HuH-7.5 (cell line): ENCODE measurements at places on chromosomes 6 and 20.

DNA sequence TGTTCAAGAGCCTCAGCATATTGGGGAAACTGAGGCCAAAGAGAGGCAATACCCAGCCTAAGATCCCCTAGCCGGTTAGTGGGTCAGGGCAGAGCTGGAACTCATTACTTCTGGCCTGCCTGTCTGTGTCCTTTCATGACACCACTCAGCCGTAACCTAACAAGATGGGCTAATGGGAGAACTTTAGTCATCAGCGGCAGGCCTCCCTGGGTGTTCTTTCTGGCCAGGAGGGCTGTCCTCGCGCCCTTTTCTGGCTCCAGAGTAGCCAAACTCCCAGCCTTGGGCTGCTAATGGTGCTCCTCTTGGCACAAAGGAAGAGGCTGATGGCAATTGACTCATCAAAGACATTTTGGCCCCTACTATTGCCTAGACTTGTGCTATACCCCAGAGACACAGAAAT lies 76.6 kb downstream of the NCR2 start:
- DNase-seq, result no peak

DNA sequence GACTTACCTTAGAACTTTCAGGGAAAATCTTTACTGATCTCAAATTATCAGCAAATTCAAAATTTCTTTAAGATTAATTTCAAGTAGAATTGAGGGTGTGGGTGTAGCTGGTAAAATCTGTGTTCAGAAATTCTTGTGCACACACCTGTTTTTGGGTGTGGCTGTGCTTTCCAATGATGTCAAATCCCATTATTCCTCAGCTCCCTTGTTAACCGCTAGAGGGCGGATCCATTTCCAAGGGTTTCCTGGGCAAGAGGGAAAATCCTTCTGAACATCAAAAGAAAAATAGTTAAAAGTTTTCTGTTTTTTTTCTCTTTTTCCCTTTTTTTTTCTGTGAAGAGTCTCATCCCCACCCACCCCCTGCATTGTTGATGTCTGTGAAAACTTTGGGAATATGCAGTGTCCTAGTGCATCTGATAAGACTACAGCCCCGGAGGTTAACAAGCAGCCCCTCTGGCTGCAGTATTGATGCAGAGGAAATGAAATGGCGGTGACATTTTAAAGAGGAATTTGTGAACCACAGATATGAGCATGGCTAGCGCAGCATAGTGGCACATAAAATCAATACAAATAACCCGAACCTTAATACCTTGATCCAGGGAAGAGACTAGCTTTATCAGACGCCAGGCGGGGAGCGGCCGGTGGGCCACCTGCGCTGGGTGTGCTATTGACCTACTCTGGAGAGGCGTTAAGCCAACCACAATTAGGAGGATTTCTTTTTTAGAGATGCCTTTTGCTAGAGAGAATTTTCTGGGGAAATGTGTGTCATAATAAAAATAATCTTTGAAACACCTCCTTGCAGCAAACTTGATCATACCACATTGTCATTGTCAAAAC lies 130.9 kb downstream of the FOXA2 start:
- DNase-seq, result peak; percentile 42

DNA sequence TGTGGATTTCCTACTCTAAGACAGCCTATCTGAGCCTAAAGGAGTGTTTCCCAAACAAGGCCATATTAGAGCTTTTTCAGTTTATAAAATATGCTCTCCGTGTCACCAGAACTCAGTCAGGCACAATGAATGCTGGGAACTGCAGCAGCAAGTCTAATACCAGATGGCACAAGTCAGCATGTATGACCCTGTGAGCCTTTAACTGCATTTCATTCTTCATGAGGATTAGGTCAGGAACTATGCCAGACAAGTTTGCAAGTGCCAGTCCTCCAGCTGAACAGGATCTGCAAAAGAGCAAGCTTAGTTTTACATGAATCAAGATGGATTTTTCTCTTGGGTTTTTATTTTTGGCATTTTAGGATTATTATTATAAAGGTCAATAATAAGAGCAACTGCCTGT lies 66.7 kb upstream of the SAMD5 start:
- no peak for DNase-seq

DNA sequence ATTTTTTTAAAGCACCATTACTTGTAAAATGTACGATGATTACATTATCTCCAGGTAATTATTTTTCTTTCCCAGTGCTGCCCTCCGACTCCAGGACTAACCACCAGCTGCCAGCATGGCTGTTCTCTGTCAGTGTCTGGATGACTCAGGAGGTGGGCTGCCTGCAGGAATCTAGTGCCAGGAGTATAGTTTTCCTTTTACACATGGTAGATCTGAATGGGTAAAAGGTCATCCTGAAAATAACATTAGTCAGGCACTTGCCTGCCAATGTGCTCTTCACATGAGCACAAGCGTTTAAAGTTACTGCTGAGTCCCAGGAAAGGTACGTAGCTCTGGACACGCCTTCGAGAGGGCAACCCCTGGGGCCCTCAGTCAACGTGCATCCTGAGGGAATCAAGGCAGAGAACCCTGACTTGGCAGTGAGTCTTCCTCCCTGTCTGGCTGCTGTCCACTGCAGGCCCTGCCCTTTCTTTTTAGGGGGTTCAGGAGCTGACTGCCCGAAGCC lies 2.4 kb downstream of the DYNLT1 start:
- no peak for DNase-seq

GRCh38 chr6:39439342-39440038 lies 117.0 kb upstream of the KCNK16 start:
- DNase-seq, result no peak

GRCh38 chr20:19710336-19711120 lies 47.5 kb upstream of the RIN2 start:
- DNase-seq, result no peak

- DNase-seq, result no peak
Observed at GRCh38 chr20:43761386-43762340, 34.9 kb upstream of the GTSF1L start.

- no peak for DNase-seq
Observed at GRCh38 chr6:1747531-1747930, 137.8 kb downstream of the FOXC1 start.

GRCh38 chr6:163486821-163487220 lies 72.3 kb downstream of the QKI start:
- no peak for DNase-seq

GRCh38 chr6:41571021-41571780 lies 25.0 kb downstream of the FOXP4 start:
- DNase-seq, result no peak

DNA sequence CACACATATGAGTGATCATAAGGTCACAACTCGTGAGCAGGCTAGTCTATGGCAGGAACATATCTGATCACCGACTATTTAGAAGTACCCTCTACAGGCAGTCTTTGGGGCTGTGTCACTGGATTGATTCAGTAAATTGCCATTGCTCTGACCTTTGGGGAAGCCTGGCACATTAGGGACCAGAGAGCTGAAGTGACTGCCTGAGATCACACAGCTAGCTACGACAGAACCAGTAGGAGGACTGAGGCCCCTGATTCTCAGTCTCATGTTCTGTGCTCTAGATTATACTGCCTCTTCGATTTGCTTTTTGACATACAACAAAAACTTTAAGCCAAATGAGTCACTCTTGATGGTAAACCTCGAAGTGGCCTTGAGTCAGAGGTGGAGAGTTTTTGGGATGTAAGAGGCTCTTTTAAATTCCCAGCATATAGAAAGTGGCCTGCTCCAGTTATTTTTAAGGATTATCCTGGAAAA lies 247.5 kb upstream of the SUPT3H start:
- DNase-seq, result no peak

DNA sequence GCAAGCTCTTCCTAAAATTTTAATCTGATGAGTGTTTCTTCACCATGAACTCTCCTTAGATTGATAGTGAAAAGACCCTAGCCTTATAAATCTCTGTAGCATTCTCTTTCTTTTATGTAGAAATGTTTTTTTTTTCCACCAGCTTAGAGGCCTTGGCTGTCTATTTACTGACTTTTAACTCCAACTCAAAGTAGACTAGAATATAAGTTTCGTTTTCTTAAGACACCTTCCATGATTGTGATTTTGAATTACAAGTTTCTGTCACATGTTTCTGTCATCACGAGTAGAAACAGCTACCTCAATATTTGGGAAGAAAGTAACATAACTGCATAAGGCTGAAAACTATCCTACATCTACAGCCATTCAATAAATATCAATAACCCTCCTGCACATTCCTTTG lies 17.8 kb downstream of the ADGRF4 start:
- no peak for DNase-seq

- DNase-seq, result no peak
Observed at GRCh38 chr20:40056171-40056570, 632.9 kb downstream of the MAFB start.

DNA sequence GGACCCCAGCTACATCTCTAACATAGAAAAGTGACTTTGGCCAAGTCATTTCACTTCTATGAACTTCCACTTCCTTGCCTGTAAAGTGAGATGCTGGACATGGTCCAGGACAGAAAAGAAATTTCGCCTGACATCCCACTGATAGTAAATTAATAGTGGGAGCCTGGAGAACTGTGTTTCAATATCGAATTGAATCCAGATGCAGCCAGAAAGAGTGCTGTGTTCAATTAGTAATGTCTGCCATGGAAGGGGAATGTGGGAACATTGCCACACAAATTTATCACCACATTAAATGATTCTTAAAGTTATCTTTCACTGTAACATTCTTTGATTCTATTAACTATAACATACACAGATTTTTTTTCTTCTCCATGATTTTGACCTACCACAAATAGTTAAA lies 255.0 kb downstream of the HACE1 start:
- DNase-seq, result no peak

GRCh38 chr6:1792989-1793388 lies 183.3 kb downstream of the FOXC1 start:
- DNase-seq, result peak; percentile 35

DNA sequence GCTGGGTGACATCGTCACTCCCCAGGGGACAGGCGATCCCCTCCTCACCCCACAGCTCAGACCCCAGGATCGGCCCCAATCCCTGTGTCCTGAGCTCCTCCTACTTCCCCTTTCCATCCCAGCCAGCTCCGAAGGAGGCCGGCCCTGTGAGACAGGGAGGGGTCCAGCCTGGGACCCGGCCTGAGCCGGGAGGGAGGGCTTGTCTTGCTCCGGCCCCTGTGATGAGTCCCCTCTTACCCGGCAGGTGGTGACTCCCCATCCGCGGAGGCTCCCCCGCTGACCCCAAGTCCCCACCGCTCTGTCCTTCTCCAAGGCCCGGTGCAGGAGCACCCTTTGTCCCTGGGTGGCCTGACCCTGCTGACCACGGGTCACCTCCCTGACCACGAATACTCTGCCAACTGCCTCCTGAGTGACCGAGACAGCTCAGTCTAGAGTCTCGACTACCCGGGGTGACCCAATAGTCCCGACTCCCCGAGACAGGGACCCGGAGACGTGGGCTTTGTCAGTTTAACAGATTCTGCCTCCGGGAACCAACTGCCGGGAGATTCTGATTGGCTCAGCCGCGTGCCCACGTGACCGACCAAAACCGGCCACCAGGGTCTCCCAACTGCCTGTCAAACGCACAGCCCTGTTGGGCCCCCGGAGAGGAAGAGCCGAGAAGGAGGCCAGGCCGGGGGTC lies 187.4 kb upstream of the PROKR2 start:
- DNase-seq, result peak; percentile 78

- DNase-seq, result no peak
Observed at GRCh38 chr6:113562248-113562647, 294.9 kb upstream of the MARCKS start.

GRCh38 chr20:35467339-35468224 lies 12.2 kb downstream of the CEP250 start:
- peak; percentile 62 for DNase-seq

- DNase-seq, result no peak
Observed at GRCh38 chr20:18683839-18684238, 96.0 kb downstream of the DTD1 start.

- no peak for DNase-seq
Observed at GRCh38 chr20:2403291-2404052, 22.8 kb downstream of the TGM6 start.

DNA sequence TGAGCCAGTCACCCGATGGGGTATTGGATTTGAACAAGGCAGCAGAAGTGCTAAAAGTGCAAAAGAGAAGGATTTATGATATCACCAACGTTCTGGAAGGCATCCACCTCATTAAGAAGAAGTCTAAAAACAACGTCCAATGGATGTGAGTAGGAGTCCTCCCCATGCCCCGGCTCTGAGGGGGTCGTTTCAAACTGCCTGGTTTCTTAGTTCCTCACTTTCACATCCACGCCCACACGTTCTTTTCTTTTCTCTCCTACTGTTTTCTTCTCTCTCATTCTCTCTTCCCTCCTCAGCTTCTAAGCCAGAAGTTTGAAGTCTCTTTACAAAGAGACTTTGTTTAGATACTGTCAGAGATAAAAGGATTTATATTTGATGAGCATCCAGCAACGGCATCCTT lies 53.0 kb upstream of the CDKAL1 start:
- DNase-seq, result no peak

DNA sequence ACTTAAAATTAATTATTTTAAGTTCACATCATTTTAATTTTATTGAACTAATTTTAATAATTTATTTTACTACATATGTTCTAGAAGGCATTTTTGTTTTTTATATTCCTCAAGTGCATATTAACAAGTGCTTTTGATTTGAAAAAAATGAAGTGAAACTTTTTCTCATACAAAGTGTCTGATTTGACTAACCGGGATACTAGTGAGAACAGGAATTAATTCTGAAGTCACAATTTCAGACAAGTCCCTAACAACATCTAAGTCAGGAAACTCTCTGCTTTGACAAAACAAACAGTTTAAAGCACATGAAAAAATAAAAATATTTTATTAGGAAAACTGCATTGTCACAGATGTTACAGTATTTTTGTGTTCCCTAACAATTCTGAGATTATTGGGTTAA lies 1166.3 kb upstream of the CITED2 start:
- DNase-seq, result no peak

GRCh38 chr6:14095437-14095836 lies 22.1 kb upstream of the CD83 start:
- no peak for DNase-seq

- DNase-seq, result no peak
Observed at GRCh38 chr6:149567194-149567586, 1.0 kb downstream of the GINM1 start.

GRCh38 chr20:63225082-63225454 lies 9.1 kb upstream of the YTHDF1 start:
- no peak for DNase-seq

DNA sequence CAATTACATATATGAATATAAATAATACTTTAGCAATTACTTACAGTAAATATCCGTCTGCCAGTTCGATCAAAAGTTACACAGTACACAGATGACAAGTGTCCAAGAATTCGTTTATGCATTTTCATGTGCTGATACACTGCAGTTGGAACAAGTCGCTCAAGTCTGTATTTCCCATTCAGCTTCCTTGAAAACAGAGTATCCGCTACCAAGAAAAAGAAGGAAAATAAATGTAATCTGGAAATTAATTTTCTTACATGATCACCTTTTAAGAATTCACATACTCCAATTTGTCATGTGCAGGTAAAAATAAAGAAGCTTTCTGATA lies 35.3 kb downstream of the PHIP start:
- DNase-seq, result no peak

- DNase-seq, result no peak
Observed at GRCh38 chr6:15176816-15177370, 69.0 kb upstream of the JARID2 start.

DNA sequence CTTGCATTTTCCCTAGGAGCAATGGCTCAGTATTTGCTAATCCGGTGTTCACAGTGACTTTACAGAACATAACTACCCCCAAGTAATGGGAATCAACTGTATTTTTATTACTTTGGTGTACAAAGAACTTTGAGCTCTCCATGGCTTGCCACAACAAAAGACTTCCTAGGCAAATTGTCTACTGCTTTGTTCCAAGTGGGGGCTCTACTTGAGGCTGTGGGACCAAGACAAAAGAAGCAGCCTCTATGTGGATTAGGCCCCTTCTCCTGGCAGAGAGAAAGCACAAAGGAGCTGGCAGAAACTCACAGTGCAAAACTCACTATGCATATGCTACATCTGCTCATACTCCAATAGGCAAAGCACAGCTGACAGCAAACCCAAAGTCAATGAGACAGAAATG lies 853 bp downstream of the WFDC8 start:
- DNase-seq, result no peak
